Lower lobe of right lung (tissue), 2 donors: ENCODE measurements at places on chromosomes 1 and 21. TPM values are rescaled to one million over a fixed set of nuclear protein-coding genes. Genes with fewer than 3 reads are reported as not detected.

GRCh38 chr1:55639526-55639925, 424.4 kb upstream of the USP24 start:
- H3K36me3 ChIP-seq = no peaks in the 10 kb centered on the region
- no peak for DNase-seq
- no peaks in the 10 kb centered on the region for H3K4me1 ChIP-seq

- no peak overlapping the region for H3K4me3 ChIP-seq
- no peaks in the 10 kb centered on the region for H3K27me3 ChIP-seq
- H3K36me3 ChIP-seq = peaks cover 6% of the 10 kb centered on the region
- H3K4me1 ChIP-seq = peaks cover 4% of the 10 kb centered on the region
- no peak for DNase-seq
These were observed 58.3 kb downstream of the SPSB1 start for GRCh38 chr1:9350960-9351359.

Gene SPRR2E
- total RNA-seq = not detected

DNA sequence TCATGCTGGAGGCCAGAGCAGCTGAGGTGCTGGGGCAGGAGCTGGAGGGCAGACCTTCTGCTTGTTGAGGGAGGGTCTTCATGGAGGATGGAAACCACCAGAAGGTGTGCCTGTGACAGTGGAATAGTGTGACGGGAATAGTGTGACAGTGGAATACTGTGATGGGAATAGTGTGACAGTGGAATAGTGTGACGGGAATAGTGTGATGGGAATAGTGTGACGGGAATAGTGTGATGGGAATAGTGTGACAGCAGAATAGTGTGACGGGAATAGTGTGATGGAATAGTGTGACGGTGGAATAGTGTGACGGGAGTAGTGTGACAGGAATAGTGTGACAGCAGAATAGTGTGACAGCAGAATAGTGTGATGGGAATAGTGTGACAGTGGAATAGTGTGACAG, 325.1 kb downstream of the HHAT start:
- no peak overlapping the region for H3K4me3 ChIP-seq
- H3K4me1 ChIP-seq = no peaks in the 10 kb centered on the region
- H3K27ac ChIP-seq = no peak overlapping the region
- H3K27me3 ChIP-seq = no peaks in the 10 kb centered on the region
- H3K36me3 ChIP-seq = no peaks in the 10 kb centered on the region

DNA sequence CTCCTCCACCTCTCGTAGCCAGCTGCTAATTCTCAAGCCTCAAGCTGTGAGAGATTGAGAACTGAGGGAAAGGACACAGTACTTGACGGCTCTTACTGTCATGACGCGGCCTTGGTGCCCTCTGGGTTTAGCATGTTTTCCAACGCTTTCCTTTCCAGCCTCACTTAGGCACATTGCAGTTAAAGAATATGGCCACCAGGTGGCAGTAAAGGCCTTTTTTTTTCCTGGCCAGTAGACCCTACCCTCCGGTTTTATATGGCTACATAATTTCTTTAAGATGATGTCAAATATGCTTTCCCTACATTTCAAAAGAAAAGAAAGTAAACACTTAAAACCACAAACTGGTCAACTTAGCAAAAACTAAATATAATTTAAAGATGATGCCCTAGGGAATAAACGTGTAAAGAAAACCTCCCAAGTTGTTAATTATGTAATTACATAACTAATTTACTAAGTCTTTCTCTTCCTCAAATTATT, 56.8 kb upstream of the PRDX6 start:
- no peak overlapping the region for H3K4me3 ChIP-seq
- peaks cover 3% of the 10 kb centered on the region for H3K36me3 ChIP-seq
- peak; percentile 58 for DNase-seq
- no peak overlapping the region for H3K27ac ChIP-seq
- peaks cover 7% of the 10 kb centered on the region for H3K4me1 ChIP-seq
- no peaks in the 10 kb centered on the region for H3K27me3 ChIP-seq

DNA sequence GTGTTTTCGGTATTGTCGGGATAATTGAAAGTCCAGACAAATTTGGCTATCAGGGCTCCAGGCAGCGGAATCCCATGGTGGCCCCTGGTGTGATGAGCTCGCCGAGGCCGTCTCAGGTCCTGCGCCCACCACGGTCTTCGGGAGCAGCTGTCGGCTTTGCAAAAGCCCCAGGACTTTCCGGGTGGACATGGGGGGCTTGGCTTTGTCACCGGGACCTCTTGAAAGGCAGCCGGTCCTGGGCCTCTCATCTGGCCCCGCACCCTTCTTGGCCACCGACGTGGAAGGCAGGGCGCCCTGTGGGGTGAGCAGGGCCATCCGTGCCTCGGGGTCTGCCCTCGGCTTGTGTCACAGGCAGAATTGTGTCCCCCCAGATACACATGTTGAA, 87.1 kb upstream of the ACTRT2 start:
- no peak overlapping the region for H3K4me3 ChIP-seq
- no peak overlapping the region for H3K27ac ChIP-seq
- peaks cover 31% of the 10 kb centered on the region for H3K27me3 ChIP-seq
- H3K36me3 ChIP-seq = no peaks in the 10 kb centered on the region

DNA sequence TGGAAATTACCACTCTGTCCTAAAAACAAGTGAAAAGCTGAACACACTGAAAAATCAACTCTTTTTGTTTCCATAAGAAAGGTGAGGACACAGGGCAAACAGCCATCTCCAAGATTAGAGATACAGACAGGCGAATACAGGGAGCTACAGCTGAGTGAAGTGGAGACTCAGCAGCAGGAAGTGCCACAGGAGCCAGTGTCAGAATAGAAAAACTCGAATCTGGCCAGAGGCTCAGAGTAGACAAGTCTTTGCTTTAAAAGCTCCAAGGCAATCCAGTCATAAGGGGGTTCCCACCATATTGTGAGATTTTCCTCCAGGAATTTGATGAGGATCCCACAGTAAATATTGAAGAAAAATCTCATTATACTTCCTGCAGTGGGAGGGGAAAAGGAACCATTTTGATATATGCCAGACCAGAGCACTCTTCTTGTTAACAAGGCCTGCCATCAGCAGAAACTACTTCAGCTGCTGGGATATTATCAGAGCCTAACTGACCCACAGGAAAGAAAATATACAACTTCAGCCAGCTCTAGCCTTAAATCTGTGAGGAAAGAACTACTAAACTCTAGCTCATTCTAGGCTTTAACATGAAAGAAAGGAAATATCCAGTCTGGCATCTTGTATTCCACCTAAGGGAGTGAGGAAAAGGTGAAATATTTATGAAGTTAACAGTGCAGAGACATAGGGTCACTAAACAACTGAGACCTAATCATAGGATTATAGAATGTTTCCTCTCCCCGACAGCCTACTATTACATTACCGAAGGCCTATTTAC, 256.2 kb upstream of the OLFM3 start:
- no peaks in the 10 kb centered on the region for H3K36me3 ChIP-seq
- no peak for DNase-seq
- no peak overlapping the region for H3K27ac ChIP-seq

Gene THEMIS2
- 161 TPM for total RNA-seq

- no peak overlapping the region for H3K4me3 ChIP-seq
- H3K27me3 ChIP-seq = no peaks in the 10 kb centered on the region
- no peak for DNase-seq
- no peak overlapping the region for H3K27ac ChIP-seq
These were observed 6.5 kb downstream of the LDLRAD1 start for GRCh38 chr1:54011316-54012007.

- peak overlapping the region; percentile 56 for H3K4me3 ChIP-seq
- H3K4me1 ChIP-seq = peaks cover 4% of the 10 kb centered on the region
- peaks cover 31% of the 10 kb centered on the region for H3K36me3 ChIP-seq
- DNase-seq = no peak
These were observed 59.2 kb upstream of the MORC3 start for GRCh38 chr21:36260802-36261201.

Gene CRYBG2
- total RNA-seq = 2.1 TPM
